ENCODE measurements at places on chromosomes 2 and 18.

GRCh38 chr2:18896125-18896764, 306.9 kb upstream of the NT5C1B start:
- no peak for DNase-seq

GRCh38 chr2:176187200-176187898, 1.1 kb upstream of the HOXD1 start:
- DNase-seq: no peak

DNA sequence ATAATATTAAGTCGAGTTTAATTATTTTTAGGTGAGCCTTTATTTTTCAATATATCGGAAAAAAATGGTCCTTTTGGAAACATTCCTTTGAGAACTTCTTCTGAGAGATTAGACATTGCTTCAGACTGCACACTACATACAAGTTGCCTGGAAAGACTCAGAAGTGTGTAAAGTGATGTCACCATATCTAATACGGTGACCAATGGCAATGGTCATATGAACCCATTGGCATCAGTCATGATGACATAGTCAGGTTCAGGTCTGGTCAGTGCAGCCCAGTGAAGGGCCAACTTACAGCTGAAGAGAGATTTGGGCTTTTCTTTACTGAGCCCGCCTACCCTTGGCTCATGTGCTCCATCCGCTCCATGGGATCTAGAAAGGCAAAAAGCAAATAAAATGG, 283.5 kb upstream of the EPAS1 start:
- DNase-seq: no peak

DNA sequence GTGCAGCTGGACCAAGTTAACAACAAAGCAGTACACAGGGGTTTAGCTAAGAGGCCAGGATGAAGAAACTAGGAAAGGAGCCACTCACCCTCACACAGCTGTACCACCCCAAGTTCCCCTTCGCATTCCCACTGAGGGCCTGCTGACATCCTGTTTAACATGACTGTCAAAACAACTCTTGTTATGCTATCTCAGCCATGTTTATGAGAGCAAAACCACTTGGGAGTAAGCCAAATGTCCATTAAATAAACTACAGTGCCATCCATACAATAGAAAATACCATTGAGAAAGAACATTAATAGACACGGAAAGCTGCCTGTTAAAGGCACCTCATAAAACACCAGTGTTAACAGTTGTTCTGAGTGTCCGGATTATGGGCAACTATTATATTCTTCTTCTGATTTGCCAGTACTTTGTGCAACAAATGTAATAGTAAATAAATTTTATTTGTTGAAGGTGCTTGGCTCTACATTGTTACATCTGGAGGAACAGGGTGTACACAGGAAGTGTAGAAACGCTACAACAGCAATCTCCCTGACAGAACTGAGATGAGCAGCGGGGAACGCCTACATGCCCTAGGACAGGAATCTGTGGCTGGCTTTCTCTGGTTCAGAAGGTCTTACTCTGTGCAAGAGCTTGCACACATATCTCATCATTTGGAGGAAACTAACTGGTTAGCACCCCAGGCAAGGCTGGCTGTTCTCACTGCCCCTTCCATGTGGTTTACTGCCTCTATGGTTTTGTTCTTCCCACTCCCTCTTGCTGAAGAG, 85.6 kb downstream of the EHD3 start:
- DNase-seq: no peak

GRCh38 chr2:219619235-219619634, 8.2 kb upstream of the SLC4A3 start:
- DNase-seq: no peak

DNA sequence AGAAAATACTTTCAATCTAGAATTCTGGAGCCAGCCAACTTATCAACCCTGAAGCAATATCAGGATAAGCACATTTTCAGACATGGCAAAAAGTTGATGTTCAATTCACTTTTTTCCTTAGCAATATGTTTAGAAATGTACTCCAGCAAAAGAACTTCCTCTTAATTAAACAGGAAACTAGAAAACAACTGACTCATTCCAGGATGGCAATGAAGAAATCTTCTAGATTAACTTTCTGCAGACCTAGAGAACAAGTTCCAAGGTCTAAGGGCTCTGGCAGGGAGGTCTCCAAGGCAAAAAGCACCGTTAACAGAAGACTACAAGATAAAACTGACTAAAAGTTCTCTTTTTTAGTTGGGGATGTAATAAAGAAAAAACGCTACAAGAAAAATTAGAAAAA, 69.2 kb upstream of the VWC2L start:
- DNase-seq: no peak

DNA sequence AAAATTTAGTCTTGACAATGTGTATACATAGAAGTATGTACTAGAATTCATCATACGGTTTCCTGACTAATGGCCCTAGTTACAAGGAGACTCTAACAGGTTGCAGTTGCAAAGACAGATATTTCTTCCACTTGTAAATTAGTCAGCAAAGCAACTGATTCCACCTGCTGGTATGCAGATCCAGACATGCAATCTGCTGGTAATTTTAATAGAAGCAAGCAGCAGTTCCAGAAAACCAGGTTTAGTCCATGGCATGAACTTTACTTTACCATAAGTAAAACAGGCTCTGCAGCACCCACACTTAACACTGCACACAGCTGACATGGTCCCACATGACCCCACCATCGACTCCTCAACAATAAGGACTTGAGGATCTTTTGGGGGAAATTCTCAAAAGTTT, 110.9 kb upstream of the SP3 start:
- no peak for DNase-seq

DNA sequence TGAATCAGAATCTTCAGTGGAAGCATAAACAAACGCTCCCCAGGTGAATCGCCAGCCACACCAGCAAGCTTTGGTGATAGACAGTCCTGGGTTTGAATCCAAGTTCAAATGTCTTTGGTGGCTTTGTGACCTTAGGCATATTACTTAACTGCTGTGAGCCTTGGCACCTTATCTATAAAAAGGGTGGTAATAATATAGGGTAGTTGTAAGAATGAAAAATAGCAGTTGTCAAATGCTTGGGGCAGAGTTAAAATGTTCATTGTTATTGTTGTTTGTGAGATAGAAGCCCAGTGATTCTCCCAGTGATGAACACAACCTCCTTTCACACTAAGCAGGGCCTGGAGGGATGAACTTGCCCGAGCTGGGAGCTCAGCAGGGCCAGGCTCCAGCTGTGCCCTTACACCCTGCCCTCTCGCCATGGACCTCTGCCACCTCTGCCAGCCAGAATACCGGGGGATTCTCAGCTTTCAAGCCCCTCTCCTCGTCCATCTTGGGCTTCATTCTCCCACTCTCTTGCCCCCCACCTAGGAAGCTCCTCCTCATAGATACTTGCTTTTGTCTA, 6.1 kb upstream of the TMBIM1 start:
- no peak for DNase-seq

- DNase-seq: no peak
Observed at GRCh38 chr2:105866216-105867185, 121.8 kb downstream of the NCK2 start.

DNA sequence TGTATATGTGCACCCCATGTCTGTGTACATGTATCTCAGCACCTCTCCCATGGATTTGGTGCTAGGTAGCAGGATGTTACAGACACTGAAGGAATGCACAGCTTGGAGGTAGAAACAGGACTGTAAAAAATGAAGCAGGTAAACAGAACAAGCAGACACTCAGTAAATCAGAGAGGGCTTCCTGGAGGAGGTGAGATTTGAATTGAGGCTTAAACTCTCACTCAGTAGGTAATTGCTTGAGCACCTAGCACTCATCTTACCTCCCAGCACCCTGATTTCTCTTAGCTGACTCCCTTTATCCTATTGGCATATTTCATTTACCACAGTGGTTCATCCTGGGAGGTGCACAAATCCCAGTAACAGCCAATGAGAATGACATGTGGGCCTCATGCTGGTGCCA, 537.9 kb upstream of the RAB6C start:
- no peak for DNase-seq

DNA sequence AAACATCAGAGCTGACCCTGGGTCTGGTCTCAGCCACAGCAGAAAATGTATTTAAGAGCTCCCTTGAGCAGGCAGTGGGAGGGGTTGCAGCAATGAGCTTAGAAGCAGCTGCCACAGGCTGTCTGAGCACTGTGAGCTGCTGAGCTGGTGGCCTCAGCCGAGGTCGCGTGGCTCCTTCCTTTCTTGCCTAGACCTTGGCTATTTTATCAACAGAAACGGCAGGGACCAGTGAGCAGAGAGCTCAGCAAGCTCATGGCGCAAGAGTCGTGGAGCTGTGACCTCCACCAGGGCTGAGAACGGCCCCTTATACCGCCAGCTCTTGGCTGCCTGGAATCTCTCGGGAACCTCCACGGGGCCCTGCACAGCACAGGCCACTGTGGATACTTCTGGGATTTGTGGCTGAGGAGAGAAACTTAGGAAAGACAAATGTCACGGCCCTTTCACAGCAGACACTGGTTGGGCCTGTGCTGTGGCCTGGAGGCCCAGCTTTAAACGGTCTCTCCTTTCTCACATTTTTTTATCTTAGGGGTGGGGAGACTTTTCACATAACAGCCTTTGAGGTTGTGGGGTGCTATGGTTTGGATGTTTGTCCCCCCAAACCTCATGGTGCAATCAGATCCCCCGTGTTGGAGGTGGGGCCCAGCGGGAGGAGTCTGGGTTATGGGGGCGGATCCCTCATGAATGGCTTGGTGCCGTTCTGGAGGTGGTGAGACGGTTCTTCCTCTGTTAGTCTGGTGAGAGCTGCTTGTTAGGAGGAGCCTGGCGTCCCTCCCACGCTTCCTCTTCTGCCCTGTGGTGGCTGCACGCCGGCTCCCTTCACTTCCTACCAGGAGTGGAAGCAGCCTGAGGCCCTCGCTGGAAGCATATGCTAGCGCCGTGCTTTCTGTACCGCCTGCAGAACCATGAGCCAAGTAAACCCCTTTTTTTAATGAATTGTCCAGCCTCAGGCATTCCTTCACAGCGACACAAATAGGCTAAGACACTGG, 1.7 kb downstream of the ALLC start:
- DNase-seq: no peak

GRCh38 chr18:28071199-28071598, 105.7 kb downstream of the CDH2 start:
- no peak for DNase-seq

DNA sequence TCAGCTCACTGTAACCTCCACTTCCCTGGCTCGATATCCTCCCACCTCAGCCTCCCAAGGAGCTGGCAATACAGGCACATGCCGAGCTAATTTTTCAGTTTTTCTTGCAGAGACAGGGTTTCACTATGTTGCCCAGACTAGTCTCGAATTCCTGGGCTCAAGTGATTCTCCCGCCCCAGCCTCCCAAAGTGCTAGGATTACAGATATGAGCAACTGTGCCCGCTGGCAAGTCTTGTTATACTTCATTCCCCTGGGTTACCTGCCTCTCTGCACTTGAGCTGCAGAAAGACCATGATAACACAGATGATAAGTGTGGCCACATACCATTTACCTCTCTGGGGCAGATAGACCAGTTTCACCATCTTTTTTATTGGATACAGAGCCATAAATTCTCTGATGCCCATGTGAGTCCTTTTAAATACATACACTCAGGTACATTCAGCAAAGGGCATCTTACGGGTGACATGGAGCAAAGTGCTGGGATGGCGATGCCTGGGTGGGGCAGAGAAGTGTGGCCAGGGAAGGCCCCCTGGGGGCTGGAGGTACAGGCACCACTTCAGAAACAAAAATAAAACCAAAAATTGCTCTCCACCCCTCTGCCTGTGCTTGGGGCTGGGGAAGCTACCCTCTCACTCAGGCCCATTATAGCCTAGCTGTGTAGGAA, 20.4 kb downstream of the CCT7 start:
- DNase-seq: no peak

DNA sequence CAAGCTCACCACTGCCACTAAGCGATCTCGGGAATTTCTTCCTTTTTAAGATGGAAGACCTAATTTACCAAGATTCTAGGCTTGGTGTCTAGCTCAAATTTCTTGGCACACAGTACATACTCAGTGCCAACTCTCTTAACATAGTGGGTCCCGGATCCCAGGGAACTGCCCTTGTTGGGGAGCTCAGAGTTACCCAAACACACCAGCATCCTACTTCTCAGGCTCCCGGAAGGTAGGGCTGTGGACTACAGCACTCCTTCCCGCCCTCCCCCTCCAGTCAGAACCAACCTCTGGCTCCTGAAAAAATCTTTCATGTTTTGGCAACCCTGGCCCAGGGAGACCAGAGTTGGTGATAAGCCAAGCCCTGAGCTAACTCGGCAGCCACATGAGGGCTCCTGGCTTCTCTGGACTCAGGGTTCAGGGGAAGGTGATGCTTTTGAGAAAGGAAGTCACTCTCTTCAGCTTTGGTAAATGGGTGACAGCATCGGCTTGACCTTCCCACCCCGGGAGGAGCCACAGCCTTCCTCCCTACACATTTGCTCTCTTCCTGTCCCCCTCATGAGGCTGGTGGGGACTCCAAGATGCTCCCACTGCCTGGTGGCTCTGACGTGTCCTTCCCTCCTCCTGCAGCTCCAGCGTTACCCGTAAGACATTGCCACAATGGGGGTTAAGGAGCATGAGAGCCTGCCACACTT, 8.8 kb downstream of the ODC1 start:
- DNase-seq: no peak

DNA sequence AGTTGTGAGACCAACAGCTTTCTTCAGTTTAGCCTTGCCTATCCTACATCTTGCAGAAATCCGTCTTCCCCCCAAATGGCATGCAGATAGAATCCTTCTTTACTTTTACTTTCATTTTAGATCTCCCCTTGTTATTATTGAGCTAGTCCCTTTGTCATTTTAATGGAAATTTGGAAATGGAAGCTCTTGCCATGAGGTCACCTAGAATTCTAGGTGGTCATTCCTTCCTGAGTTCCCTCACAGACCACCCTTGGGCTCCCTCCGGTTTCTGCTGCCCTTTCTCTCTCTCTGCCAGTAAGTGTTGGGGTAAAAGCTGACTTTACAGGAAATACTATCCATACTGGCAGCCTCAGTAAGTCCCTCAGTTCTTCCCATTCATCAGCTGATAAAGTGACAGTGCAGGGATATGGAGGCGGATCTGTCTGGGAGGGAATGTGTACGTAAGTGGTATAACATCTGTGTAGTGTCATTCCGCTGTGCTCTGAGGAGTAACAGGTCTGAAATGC, 30.2 kb downstream of the ARHGAP25 start:
- no peak for DNase-seq

All from epithelial cell of proximal tubule (primary cell).